ENCODE measurements at places on chromosomes 6 and 20.

DNA sequence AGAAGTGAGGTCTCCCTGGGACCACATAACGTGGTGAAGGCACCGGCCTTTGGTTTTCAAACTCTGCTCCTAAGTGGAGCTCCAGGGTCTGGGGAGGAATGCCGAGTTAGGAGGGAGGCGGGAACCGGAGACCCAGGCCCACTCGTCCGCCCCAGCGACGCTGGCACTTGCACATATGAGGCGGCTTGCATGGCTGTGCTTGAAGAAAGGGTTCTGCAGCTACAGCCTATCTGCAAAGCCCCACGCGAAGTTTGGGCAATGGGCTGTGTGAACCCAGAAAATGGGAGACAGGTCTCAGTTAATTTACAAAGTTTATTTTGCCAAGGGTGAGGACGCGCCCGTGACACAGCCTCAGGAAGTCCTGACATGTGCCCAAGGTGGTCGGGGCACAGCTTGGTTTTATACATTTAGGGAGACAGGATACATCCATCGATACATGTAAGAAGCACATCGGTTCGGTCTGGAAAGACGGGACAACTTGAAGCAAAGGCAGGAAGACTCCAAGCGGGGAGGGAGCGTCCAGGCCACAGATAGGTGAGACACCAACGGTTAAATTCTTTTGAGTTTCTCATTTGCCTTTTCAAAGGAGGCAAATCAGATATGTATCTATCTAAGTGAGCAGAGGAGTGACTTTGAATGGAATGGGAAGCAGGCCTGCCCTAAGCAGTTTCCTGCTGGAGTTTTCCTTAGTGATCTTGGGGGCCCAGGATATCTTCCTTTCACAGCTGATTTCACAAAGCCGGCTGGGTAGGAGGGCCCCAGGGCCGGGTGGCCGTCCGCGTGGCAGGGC, 782 bp upstream of the PCMTD2 start:
- DNase-seq = no peak

- no peak for DNase-seq
These were observed 31.5 kb upstream of the THBS2 start for GRCh38 chr6:169285165-169285564.

DNA sequence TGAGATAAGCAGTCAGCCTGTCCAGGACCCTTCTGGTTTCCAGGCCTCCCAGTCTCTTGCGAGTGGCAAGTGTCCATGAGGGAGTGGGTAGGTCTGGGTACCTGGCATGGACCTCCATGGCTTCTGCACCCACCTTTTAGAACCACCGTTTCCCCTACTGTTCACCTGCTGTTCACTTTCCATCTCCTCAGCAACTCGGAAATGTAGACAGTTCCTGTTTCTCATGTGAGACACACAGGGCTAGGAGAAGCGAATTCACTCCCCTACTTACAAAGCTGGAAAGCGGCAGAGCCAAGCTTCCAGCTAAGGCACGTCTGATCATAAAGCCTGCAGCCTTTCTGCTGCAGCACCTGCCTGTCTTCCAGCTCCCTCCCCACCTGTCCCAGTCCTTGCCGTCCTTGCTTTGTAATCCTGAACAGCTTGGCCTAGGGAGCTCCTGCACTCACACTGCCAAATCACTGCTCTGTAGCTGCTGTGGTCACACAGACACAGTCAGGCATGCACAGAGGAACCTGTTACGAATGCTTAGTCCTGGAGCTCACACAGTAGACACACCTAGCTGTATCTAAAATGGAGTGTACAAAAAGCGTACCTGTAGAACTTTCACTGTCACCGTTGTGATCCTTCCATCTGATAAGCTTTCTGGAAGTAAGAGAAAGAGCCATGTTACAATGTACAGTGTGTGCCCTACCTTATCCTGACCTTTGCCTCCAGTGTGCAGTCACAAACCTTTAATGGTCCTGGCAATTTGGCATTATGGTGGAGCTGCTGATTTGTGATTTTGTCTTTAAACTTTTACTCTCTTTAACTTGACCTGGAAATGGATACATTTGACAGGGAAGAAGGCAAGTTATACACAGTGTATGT, 294.1 kb downstream of the NRN1 start:
- no peak for DNase-seq

DNA sequence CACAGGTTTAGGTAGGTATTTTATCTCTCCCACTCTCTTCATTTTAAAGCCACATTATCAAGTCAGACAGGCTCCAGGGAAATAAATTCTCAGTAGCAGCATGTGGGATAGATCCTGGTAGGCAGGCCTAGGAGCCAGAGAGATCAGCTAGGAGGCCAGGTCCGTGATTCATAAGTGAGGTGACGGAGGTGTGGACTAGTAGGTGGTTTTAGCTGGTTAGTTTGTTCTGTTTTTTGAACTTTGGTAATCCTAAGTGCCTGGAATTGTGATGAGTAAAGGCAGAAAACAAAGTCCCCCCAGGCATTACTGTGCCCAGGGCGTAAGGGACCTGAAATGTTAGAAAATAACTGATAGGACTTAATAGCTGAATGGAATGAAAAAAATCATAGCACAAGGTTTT, 53.6 kb upstream of the E2F3 start:
- no peak for DNase-seq

- DNase-seq = no peak
These were observed 11.7 kb upstream of the SCUBE3 start for GRCh38 chr6:35202066-35202546.

- DNase-seq = no peak
These were observed 230.8 kb downstream of the LRFN2 start for GRCh38 chr6:40356242-40356910.

DNA sequence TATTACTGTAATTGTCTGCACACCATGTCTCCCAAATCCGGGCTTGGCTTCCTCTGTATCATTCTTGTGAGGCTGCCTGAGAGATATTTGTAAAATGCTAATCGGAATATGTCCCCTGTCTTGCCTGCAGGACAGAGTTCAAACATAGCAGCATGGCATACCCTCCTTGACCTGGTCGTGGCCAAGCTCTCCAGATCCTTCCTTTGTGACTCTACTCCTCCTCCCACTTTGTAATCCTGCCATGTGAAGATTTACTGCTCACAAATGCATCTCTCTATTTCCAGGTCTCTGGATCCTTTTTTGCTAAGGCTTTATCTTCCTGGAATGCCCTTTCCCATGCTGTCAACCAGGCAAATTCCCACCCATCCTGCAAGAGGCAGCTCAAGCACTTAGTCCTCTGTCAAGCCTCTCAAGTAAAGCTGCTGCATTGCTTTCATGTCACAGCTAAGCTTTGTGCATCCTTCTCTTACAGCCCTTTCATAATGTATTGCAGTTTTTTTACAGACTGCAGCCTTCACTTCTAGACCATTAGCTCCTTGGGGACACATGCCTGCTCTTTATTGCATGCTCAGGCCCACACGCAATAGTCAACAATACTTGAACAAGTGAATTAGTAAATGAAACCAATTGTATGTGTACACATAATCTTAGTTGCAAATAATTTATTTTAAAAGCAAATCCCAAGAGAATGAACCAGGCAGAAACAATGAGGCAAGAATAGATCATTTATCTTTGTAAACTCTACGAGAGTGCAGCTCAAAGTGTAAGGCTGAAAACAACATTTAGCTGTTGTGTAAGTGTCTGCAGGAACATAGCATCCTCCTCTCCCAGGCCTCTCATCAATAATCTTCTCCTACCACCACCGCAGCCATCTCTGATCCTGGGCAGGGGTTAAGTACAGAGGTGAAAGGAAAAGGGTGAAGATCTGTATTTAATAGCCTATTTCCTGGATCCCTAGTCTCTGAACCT, 45.8 kb downstream of the HIVEP2 start:
- no peak for DNase-seq

GRCh38 chr20:39107741-39108140, 145.6 kb downstream of the DHX35 start:
- DNase-seq = no peak

GRCh38 chr6:3405679-3406078, 51.2 kb downstream of the SLC22A23 start:
- no peak for DNase-seq

DNA sequence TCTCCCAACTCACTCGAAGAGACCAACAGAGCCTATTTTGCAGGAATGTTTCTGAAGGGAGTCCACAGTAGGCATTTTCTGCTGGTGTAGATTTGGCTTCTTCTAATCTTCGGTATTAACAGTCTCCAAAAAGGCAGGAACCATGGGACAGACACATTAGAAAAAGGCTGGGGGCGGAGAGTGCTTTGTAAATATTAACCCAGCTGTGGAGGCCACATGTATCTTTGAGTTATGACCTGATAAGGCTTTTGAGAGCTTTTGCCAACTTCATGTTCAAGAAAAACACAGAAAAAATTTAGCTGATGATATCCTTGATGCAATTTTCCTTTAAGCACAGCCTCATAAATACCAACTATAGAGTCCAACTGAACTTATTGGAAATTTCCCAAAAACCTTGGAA, 119.4 kb upstream of the TSHZ2 start:
- no peak for DNase-seq

- no peak for DNase-seq
These were observed 237.9 kb upstream of the SOX4 start for GRCh38 chr6:21355638-21356037.

- DNase-seq = no peak
These were observed 129.0 kb downstream of the SULF2 start for GRCh38 chr20:47656318-47656717.

- DNase-seq = no peak
These were observed 55.9 kb upstream of the KCNK16 start for GRCh38 chr6:39378175-39378959.

DNA sequence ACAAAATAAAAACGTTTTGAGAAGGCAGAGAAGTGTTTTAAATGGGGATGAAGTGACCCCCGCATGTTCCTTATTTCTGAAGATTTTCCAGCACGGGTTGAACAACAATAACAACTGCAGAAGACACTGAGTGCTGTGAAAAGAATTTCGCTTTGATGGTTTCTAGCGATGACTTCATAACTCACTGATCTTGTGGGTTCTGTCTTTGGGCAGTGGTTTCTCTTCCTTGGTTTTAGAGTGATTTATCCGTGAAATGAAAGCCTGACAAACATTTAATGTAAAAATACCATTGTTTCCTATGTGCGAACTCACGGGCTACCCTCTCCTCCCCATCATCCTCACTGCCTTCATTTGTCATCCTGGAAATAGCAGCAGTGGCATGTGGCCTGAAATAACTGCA, 793.9 kb downstream of the QKI start:
- no peak for DNase-seq

DNA sequence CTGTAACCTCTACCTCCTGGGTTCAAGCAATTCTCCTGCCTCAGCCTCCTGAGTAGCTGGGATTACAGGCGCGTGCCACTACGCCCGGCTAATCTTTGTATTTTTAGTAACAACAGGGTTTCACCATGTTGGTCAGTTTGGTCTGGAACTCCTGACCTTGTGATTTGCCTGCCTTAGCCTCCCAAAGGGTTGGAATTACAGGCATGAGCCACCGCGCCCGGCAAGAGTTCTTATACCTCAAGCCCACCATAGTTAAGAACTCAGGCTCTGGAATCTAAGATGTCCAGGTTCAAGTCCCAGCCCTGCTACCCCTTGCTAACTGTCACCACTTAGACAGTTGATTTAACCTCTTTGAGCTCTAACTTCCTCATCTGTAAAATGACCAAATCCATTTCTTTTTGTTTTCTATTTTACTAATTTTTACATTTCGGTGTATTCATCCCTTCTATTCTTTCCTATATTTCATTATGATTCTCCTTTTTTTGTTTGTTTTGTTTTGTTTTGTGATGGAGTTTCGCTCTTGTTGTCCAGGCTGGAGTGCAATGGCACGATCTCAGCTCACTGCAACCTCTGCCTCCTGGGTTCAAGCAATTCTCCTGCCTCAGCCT, 104.8 kb upstream of the ZNF217 start:
- DNase-seq = no peak

DNA sequence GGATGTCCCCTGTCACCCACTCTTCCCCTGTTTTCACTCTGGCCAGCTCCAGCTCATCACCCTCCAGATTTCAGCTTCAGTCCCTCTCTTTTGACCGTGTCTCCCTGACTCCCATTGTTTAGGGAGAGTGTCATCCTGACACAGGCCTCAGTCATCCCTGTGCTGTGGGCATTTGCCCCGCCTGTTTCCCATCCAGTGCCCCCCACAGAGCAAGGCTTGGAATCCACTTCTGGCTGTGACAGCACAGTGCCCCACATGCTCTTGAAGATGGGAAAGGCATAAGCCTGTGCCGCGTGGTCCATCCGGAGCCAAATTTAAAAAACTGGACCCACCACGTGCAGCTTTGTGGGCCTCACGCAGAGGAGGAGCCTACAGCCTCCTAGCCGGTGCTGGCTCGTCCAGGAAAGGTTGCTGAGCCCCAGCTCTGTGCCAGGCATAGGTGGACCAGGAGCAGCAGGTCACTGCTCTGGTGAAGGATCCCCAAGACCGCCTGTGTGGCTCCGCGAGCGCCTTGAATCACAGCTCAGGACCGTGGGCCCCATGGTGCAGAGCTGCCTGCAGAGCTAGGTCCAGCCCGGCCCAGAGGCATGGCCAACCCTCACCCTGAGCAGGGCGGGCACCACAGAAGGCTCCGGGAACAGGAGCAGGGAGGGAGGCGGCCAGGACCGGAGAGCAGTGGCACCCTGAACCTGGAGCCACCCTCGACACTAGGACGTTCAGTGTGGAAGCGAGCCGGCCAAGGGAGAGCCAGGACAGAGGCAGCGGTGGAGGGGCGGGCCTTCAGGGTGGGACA, 172.8 kb downstream of the CDH4 start:
- DNase-seq = no peak

- DNase-seq = no peak
These were observed 20.6 kb downstream of the CDC5L start for GRCh38 chr6:44407951-44408670.

DNA sequence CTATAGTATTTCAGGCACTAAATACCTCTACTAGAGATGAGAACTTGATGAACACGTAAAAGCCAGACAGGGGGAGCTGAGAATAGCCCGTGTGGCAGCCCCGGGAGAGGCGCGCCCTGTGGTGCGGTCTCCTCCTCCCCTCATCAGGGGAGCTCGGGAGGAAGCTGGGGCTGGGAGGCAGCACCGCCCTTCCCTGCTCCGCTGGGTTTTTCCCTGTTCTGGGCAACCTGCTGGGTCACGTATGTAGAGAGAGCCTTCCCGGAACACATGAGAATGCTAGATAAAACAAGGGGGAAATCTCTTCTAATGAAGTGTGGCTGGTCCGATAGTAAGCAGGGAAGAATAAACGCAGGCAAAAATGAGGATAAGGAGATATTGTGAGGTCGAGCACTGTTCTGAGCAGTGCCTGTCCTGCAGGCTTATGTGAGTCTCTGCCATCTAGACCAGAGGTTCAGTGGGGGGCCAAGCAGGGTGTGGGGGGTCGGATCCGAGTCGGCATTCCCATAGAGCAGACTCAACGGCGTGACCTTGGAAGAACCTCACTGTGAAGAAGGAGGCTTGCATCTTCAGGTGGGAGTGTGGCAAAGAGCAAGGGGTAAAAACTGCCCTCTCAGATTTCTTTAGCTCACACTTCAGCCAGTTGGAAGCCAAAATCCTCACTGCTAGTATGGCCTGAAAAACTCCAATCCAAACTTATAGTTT, 13.4 kb upstream of the RPS6KA2 start:
- no peak for DNase-seq

GRCh38 chr6:151869345-151869744, 61.9 kb downstream of the ESR1 start:
- no peak for DNase-seq

DNA sequence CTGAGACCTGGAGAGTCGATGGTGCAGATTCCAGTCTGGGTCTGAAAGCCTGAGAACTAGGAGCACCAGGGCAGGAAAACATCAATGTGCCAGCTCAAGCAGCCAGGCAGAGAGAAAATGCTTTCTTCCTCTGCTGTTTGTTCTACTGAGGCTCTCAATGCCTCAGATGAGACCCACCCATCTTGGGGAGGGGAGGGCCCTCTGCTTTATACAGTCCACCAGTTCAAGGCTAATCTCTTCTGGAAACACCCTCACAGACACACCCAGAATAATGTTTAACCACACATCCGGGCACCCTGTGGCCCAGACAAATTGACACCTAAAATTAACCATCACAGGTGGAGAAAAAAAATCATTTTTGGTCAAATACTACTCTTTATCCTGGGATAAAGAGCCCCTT, 89.3 kb upstream of the SLC22A23 start:
- DNase-seq = no peak
